ENCODE measurements at places on chromosomes 3 and 15.

DNA sequence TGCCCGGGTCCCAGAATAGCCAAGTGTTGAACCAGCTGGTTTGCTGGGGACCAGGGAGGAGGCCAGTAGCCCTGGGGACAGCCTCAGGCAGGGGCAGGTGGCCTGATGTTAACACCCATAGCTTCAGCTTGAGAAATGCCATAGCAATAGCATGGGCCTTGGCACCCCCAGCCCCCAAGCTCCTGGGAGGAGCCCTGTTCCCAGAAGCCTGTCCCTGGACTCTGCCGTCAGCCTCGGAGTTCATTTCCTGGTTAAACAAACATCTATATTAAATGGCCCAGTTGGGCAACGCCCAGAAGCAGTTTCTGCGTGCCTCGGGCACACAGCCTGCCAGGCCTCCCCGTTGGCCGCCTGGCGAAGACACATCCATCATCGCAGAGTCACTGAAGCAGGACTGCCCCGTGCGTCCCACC, 58.2 kb downstream of the FGD5 start:
- DNase-seq: no peak

- peak; percentile 10 for DNase-seq
Measured at GRCh38 chr3:134885877-134886621, 91.0 kb downstream of the EPHB1 start.

DNA sequence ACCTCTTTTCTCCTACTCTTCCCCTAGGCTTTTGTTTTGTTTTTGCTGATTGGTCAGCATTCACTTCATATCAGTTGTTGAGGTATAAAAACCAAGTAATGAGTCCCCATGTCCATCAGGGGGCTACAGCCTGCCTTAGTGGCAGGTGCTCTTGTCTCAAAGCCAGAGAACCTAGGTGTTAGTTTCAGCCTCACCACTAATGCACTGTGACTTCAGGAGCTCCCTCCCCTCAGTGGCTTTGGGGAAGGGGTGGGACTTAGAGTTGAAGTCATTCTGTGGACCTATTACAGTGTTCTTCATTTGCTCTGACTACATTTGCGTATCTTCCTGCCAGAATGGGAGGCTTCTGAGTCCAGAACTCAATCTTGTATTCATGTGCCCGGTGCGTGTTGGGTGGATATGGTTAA, 41.6 kb downstream of the NR2C2 start:
- no peak for DNase-seq

GRCh38 chr3:181716966-181717365, 5.2 kb downstream of the SOX2 start:
- no peak for DNase-seq

DNA sequence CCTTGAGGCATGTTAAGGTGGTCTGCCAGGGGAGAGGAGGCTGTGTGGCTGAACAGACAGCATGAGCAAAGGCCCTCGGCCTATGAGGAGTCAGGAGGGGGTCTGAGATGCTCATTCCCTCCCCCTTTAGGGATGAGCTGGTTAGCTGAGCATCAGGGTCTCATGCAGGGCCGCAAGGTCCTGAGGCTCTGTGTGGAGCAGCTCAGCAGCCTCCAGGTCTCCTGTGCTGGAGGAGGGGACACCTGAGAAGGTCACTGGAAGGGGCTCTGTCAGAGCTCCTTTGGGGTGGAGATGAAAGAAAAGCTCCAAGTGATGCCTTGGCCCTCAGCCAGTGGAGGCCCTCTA, 67.1 kb downstream of the RASGRF1 start:
- DNase-seq: no peak

DNA sequence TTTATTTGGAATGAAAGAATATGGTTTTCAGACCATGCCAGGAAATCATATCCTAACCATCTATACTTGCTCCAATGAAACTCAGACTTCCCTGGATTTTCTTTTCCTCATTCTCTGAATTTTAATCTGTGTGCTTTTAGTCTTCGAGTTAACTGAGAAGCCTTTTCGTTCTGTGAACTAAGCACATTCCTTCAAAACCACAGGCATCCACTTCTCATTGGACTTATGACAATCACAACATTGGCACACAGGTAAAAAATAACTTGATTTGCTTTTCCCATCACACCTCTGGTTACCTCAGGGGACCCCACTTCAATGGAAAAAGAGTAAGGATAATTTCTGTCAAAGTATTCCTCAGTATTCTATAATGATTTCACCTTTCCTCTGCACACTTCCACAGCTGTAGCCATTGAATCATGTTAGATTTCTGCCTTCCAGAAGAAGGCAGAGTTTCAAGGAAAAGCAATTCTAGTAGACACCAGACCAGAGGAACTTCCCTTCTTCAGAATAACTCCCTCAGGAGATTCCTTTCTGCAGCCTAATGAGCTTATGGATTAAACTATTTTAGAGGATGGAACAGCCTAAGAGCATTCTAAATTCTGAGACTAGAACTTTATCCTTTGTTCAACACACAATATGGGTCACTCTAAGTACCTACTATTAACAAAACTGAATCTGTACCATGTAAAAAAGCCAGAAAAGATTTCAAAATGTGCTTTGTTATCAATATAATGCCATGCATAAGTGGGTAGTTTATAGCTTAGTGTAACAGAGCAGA, 15.9 kb downstream of the COMMD2 start:
- peak; percentile 46 for DNase-seq

GRCh38 chr3:102074946-102075345, 225.6 kb downstream of the NFKBIZ start:
- peak; percentile 74 for DNase-seq

GRCh38 chr3:190360228-190360627, 27.7 kb upstream of the CLDN16 start:
- no peak for DNase-seq

- no peak for DNase-seq
Measured at GRCh38 chr3:23385327-23385726, 182.2 kb downstream of the UBE2E2 start.

- no peak for DNase-seq
Measured at GRCh38 chr3:24604215-24604614, 109.6 kb upstream of the THRB start.

GRCh38 chr15:79004336-79004735, 59.5 kb upstream of the CTSH start:
- DNase-seq: peak; percentile 88

- DNase-seq: peak; percentile 81
Measured at GRCh38 chr15:63439536-63440264, 58.1 kb upstream of the CA12 start.

- peak; percentile 68 for DNase-seq
Measured at GRCh38 chr3:72343078-72343477, 505.2 kb downstream of the SHQ1 start.

DNA sequence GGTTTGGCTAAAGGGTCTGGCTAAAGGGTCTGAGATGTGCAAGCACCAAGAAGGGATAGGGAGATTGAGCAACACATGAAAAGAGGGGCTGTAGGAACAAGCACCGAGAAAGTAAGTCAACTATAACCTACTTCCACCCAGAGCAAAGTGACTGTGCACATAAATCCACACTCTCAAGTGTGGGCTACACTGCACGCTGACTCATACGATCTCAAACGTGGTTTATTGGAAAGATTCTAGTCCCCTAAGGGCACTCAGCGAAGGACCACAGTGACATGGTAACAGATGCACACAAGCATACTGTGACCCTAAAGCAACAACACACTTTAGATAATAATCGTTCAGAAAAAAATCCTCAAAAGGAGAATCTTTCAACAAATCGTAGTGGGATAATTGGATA, 48.0 kb downstream of the EHHADH start:
- no peak for DNase-seq

- no peak for DNase-seq
Measured at GRCh38 chr3:124935794-124936542, 1.4 kb upstream of the MUC13 start.

DNA sequence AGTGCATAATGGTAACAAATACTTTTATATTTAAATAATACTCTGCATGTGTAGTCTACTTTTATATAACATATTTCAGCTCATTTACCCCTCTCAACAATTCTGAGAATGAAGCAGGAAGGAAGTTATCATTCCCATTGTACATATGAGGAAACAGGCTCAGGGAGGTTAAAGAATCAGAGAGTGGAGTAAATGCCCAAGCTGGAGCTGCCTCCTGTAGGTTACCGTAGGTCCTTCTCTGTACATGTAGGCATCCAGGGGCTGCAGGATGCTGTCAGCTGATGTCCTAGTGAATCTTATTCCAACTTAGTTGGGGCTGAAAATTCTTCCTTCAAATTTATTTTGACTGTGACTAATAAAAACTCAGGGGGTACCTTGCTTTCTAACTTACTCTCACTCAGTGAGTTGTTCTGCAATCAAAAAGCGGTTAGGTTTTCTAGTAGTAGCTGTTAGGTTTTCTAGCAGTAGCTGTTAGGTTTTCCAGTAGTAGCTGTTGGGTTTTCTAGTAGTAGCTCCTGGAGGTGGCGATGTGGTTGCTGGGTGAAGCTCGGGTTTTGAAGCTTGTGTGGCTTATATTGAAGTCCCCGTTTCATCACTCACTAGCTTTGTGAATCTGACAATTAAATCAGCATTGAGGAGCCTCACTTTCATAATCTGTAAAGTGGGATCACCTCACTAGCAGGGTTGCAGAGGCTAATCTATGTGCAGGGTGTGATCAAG, 357.0 kb downstream of the NR2F2 start:
- DNase-seq: no peak

DNA sequence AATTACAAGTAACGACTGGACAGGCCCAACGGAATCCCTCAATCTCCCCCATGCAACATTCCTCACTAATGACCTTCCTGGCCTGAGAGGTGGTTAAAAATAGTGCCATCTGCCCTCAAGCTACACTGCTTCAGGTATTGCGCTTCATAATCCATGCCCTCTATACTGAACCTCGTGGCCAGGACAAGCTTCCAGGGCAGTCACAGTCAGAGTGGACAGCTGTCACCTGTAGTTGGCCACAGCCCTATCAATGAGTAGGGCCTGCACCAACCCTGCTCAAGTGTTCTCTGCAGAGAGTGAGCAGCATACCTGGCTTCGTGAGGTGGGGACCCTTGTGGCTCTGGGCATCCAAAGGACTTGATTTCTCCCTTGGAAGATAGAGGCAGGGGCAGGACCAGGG, 46.9 kb upstream of the SEMA4B start:
- no peak for DNase-seq

GRCh38 chr3:102140116-102140515, 290.8 kb downstream of the NFKBIZ start:
- no peak for DNase-seq

DNA sequence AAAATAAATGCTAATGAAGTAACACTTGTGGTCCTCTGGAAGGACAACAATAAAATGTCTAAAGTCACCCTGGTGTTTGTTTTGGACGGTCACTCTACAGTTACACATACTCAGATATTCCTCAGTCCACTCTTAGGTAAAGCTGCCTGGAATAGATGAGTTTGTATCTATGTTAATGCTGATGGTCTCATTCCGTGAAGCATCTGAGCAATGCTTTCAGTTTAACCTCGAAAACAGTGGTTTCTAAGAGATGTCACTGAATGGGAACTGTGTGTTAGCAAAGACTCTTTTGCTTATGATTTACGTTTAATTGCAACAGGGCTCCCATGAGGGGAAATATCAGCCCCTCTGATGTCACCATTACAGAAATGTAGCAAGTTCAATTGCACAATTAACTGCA, 49.1 kb downstream of the FBN1 start:
- DNase-seq: no peak

GRCh38 chr15:28178290-28178689, 79.2 kb upstream of the OCA2 start:
- no peak for DNase-seq

GRCh38 chr3:37236024-37236423, 61.6 kb upstream of the LRRFIP2 start:
- no peak for DNase-seq

- DNase-seq: peak; percentile 82
Measured at GRCh38 chr15:55282284-55282833, 7.3 kb downstream of the RAB27A start.

DNA sequence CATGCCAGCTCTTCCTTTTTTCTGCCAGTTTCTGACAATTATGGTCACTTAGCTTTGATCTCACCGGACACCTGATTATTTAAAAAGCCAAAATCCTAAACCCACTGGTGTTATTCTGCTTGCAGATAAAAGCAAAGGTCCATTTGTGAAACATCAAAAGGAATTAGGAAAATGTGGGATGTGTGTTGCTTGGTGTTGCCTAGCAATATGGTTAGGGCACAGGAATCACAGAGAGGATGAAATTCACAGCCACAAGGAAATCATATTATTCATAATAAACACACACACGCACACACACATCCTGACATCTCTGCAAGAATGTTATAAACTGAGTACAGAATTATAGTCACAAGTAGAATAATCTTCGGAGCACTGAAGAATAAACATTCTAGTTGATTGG, 89.3 kb upstream of the BHLHE40 start:
- DNase-seq: peak; percentile 25

GRCh38 chr15:36428102-36428845, 151.2 kb upstream of the CDIN1 start:
- peak; percentile 100 for DNase-seq

DNA sequence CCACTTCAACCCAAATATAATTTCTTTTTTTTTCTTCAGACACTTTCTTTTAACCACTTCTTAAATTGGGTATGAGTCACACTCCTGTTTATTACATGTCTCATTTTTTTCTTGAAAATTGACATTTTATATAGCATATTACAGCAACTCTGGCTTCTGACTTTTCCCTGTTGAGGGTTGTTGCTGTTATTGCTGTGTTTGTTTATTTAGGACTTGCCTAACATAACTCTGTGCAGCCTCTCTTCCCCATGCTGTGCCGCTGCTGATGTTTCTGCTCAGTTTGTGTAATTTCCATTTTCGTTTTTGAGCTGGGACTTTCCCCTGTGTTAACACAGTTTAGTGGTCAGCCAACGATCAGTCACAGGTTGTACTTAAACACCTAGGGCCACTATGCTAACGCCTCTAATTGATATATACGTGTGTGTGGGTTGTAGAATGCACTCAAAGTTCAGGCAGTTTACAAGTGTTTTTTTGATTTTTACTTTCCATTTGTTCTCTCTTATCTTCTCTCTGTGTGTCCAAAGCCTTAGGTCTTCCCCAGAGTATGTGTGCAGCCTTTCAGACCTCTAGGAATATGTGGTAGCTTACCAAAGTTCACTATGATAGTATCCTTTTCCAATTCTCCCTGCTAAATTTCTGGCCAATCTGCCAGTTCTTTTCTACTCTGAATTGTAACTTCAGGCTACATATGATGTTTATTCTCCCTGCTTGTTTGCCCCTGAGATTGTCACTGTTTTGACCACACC, 337.2 kb downstream of the ZBTB20 start:
- peak; percentile 35 for DNase-seq

Measured in LHCN-M2 (cell line).